ENCODE measurements at places on chromosomes 13 and 19. TPM values are rescaled to one million over a fixed set of nuclear protein-coding genes. Genes with fewer than 3 reads are reported as not detected.

GRCh38 chr19:39054091-39054470, 21.7 kb upstream of the FBXO27 start:
- no peak for DNase-seq

DNA sequence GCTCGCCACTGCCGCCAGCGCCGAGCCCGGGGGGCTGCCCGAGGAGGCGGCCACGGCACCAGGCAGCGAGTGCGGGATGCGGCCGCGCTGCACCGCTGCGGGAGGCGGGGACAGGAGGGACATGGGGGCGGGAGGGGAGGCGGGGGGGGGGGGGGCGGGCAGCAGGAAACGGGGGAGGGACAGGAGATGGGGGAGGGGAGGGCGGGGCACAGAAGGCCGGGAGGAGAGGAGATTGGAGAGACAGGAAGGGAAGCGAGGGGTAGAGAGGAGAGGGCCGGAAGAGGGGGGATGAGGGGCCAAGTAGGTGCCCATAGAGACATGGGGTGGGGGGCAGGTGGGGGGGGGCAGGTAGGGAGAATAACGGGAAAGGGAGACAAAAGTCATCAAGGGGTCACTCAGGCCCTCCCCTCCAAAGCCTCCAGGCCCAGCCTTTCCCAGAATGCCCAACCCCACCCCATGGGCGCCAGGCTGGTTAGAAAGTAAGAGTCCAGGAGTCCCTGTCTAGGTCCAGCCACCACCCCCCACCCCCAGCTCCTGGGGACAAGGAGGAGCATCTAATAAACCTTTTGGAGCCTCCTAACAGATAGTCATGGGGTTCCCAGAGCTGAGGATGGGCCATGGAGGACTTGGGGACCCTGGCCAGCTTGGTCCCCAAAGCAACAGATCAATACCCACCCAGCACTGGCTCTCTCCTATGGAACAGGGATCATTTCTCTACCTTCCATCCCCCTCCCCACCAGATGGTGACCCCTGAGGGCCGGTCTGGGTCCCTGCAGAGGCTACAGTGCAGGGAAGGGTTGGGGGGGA, 9.5 kb downstream of the NR2F6 start:
- DNase-seq: no peak

- no peak for DNase-seq
Observed at GRCh38 chr19:17832443-17833208, 11.3 kb upstream of the INSL3 start.

- no peak for DNase-seq
Observed at GRCh38 chr19:31527443-31527842, 178.2 kb upstream of the TSHZ3 start.

DNA sequence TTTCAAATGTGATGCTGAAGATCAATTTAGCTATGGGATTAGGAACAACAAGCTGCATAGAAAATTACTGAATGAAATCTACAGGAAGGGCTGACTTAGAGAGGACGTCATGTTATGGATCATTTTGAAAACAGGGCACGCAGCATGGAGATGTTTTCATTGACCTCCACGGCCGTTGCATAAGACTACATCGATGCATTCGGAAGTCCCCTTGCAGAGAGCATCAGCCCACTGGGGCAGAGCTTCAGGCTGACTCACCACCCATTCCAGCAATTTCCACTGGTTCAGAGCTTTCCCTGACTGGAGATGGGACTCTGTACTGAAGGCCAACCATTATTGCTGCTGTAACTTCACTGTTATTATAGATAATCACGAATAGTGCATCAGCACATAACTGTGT, 305.3 kb downstream of the IRS2 start:
- DNase-seq: no peak

GRCh38 chr19:48354332-48354992, 9.3 kb downstream of the TMEM143 start:
- no peak for DNase-seq

DNA sequence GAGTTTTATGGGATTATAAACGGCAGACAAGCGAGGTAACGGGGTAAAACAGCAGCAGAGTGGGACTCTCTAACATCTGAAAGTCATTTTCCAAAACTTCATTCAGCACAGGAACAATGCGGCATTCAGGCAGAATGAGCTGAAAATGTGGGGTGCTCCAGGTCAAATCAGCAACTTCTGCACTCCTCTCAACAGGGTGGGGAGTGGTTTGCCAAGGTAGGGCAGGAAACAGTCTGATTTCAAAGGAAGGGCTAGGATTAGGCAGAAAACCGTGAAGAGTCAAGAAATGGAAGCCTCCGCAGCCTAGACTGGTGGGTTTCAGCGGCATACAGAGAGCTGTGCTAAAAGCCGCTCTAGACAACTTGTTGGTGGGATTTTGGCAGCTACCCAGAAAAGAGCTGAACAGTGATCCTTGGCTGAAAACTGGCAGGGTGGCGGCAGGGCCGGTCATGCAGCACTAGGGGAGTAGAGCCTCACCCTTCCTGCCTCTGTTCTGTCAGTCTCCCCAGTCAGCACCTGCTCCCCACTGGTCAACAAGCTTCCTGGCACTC, 154.2 kb upstream of the KLF12 start:
- DNase-seq: peak; percentile 65

DNA sequence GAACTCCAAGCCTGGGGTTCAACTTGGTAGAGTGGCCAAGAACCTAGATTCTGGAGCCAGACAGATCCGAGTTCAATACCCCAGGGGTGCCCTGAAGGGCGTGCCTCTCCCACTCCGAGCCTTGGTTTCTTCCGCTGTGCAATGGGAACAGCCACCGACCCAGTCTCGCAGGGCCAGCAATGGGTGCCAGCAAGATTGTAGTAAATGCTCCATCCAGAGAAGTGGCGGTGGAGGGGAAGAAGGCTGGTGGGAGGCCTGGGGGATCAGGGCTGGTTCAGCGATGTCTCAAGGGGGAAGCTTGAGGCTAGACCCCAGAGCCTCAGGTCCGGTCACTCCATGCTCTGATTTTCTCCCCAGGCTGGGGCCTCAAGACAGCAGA, 4.5 kb downstream of the WIZ start:
- DNase-seq: no peak

DNA sequence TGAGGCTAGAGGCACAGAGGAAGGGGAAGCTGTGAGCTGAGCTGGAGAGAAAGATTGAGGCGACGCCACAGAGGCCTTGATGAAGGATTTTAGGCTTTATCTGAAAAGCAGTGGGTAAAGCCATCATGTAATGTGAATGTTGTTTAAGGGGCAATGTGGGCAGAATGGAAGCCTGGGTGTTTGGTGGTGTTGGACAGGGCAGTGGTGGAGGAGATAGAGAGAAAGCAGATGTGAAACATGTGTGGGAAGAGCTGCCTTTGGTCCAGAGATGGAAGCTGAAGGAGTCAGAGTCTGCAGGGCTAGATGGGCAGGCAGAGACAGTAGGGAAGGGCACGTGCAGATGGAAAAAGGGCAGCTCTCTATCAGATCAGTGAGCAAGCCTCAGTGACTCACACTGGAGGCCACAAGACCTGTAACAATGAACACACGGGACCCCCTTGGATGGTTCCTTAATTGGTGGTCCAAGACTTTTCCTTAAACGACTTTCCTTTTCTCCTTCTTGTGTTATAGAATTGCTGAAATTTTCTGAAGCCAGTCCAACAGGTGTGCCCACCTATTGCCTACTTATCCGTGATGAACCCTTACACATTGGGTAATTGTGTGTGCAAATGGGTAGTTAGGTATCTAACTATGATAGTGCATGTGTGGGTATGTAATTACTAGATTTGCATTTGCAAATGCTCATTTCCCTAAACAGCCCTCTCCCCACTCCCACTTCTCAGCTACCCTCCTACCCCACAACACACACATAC, 21.7 kb downstream of the ZNF536 start:
- DNase-seq: no peak

GRCh38 chr19:7899751-7900378, 3.8 kb upstream of the MAP2K7 start:
- DNase-seq: no peak

DNA sequence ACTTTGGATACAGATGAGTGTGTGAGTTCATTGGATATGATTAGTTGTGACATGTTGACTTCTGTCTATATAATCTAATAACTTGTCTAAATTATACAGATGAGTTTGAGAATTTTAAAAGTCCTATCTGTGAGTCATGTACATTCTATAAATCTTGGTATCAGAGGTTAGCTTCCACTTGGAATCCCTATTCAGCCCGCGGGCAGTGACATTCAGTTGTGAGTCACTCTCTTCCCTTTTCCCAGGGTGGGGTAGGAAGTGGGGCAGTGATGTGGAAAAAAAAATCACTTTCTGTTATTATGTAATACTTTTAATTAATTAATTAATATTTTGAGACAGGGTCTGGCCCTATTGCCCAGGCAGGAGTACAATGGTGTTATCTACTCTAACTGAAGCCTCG, 33.0 kb upstream of the ZNF808 start:
- no peak for DNase-seq

- no peak for DNase-seq
Observed at GRCh38 chr13:109881961-109882558, 95.7 kb upstream of the IRS2 start.

- DNase-seq: no peak
Observed at GRCh38 chr13:112905990-112906641, 62.9 kb upstream of the MCF2L start.

GRCh38 chr19:47161876-47162489, 31.3 kb downstream of the SAE1 start:
- no peak for DNase-seq

DNA sequence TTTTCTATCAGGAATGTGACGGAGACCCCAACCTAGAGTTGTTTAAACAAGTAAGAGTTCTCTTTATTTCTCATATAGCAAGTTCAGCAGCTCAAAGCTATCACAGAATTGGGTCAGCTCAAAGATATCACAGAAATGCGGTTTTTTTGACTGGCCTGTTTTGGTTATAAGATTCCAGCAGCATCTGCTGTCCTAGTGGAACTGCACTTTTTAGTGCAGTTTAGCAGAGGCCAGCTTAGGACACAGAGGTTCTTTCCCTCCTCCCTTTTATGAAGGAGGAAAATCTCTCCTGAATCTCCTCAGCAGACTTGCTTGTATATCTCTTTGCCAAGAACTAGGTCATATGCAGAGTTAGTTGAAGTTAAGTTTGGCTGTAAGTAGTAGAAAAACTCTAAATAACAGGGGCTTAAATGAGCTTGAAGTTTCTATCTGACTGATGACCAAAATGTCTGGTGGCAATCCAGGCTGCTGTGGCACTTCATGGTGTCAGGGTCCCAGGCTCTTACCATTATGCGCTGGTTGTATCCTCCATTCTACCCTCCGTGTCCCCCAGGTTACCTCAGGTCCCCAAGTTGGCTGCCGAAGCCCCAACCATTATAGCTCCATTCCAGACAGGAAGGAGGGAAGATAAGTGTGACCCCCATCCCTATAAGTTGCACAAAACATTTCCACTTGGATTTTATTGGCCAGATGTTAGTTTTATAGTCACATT, 6.6 kb downstream of the PPP2R1A start:
- no peak for DNase-seq

GRCh38 chr19:15293781-15294491, 38.4 kb downstream of the BRD4 start:
- no peak for DNase-seq

GRCh38 chr19:38763795-38764220, 9.5 kb downstream of the LGALS7 start:
- no peak for DNase-seq

GRCh38 chr13:67390462-67391086, 160.4 kb upstream of the PCDH9 start:
- DNase-seq: no peak

- DNase-seq: no peak
Observed at GRCh38 chr19:15260939-15261338, 28.7 kb upstream of the EPHX3 start.

GRCh38 chr13:51125495-51126226, 14.6 kb upstream of the C13orf42 start:
- DNase-seq: no peak

DNA sequence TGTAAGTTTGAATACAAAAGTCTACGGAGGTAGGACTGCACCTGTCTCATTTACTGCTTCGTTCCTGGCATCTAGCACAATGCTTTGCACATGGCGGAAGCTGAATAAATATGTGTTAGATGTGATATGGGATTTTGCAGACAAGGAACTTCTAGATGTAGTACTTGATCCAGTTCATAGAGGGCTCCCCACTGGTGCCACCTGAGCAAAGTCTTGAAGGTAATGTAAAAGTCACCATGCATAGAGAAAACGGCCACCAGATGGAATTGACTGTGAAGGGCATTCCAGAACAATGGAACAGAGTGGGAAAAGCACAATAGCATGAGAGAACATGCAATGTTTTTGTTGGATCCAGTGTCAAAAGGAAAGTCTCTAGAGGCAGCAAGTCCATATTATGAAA, 209.3 kb downstream of the HS6ST3 start:
- no peak for DNase-seq

- DNase-seq: no peak
Observed at GRCh38 chr13:75715601-75716523, 79.7 kb downstream of the LMO7 start.

DNA sequence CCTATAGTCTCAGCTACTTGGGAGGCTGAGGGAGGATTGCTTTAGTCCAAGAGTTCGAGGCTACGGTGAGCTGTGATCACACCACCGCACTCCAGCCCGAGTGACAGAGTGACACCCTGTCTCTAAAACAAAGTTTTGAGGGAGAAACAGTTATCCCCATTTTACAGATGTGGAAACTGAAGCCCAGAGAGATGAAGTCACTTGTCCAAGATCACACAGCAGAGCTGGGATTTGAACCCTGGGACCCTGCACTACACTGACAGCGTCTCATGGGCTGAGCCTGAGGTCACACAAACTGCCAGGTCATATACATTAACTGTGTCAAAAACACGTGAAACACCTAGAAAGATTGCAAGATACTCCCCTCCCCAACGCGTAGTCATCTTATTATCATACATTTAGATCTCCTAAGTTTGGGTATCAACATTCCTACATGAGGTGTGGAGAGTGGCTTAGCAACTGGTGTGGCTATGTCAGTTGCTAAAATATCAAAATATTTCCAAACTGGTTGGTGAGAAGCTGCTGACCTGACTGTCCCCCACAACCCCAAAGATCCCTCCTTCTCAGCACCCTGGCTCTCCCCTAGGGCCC, 8.2 kb downstream of the FCGBP start:
- DNase-seq: no peak

GRCh38 chr19:47766670-47767069, 11.8 kb upstream of the SELENOW start:
- no peak for DNase-seq

- no peak for DNase-seq
Observed at GRCh38 chr19:2361246-2362045, 1.4 kb downstream of the TMPRSS9 start.

GRCh38 chr13:59121507-59121906, 1042.2 kb downstream of the DIAPH3 start:
- no peak for DNase-seq

VN1R2 gene
- total RNA-seq: not detected

SIGLEC9 gene
- total RNA-seq: 7.9 TPM

CFAP97D2 gene
- total RNA-seq: not detected

CUL4A gene
- 41.0 TPM for total RNA-seq

CARS2 gene
- 26.8 TPM for total RNA-seq

LRRC63 gene
- not detected for total RNA-seq

TLE6 gene
- total RNA-seq: 6.0 TPM

DPRX gene
- not detected for total RNA-seq

ZNF577 gene
- 6.6 TPM for total RNA-seq

SYT5 gene
- not detected for total RNA-seq

C3 gene
- total RNA-seq: 10,569 TPM

ZNF256 gene
- total RNA-seq: 0.78 TPM

GPR4 gene
- total RNA-seq: 1.8 TPM

ANKLE1 gene
- 0.49 TPM for total RNA-seq

Measured in right lobe of liver (tissue), 6 donors.